ENCODE measurements at places on chromosomes 13 and 19.

DNA sequence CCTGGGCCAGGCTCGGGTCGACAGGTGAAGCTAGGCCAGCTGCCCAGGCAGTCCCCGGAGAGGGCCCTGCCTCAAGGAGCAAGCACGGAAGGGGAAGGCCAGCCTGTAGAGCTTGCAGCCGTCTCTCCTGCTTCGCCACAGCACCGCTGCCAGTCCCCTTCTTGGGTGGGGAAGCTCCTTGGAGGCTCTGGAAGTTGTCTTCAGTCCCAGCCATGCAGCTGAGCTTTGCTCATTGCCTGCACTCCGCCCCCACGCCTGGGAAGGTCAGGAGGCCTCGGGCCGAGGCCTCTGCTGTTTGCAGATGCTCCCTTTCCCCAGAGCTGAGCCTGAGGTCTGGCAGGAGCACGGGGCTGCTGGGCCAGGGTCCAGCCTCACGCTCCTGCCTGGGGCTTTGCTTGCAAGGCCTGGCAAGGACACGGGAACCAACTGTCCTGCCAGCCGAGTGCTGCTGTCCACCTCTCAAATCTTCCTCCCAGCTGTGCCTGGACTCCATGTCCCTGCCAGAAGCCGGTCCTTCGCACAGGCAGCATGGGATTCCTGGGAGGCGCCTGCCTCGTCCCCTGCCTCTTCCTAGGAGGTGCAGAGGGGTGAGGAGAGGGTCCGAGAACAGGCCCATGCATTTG, 13.3 kb downstream of the PLEKHF1 start:
- DNase-seq = no peak

- DNase-seq = no peak
These were observed 4.7 kb downstream of the LSM4 start for GRCh38 chr19:18317961-18318800.

DNA sequence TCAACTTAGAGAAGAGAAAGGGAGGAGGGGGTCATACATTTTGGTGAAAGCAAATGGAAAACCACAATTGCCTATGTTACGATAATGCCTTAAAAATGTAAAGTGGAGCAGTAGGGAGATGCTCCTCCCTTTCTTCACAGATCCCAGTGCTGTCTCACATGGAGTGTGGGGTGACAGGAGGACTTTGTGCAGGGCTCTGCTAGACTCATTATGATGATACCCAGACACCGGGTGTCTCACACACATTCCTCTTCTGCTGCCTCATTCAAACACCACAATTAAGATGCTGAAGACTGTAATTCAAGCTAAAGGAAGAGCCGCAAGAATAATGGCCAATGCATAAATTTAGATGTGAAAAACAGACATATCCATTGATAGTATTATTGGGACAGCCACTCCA, 150.6 kb downstream of the LHFPL6 start:
- DNase-seq = no peak

DNA sequence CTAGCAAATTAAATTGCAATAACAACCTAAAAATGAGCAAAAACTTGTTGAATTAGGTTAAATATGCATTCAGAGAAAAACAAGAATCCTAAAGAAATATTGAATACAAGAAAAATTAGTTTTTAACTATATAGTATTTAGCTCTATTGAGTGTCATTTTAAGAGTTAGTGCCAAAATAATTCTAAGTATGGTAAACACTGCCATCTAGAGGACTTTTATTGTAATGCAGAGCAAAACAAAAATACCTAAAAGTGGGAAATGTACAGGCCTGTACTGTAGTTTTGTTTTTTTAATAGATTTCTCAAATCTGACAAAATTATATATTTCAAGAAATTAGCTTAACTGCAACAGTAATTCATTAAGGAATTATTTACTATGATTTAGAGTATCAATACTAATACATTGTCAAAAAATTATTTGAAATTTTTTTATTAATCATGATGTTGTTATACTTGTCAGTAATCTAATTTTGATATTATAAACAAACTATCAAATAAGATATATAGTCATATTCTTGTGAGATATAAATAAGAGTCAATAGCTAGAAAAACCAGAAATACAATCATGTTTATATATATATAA, 8.2 kb upstream of the PCDH9 start:
- DNase-seq = no peak

All from GM18507 (cell line).